ENCODE measurements at places on chromosomes 1 and 21. TPM values are rescaled to one million over a fixed set of nuclear protein-coding genes. Genes with fewer than 3 reads are reported as not detected.

Gene PERM1
- 0.32 TPM for total RNA-seq

Gene TIAM1
- total RNA-seq = 23.3 TPM

DNA sequence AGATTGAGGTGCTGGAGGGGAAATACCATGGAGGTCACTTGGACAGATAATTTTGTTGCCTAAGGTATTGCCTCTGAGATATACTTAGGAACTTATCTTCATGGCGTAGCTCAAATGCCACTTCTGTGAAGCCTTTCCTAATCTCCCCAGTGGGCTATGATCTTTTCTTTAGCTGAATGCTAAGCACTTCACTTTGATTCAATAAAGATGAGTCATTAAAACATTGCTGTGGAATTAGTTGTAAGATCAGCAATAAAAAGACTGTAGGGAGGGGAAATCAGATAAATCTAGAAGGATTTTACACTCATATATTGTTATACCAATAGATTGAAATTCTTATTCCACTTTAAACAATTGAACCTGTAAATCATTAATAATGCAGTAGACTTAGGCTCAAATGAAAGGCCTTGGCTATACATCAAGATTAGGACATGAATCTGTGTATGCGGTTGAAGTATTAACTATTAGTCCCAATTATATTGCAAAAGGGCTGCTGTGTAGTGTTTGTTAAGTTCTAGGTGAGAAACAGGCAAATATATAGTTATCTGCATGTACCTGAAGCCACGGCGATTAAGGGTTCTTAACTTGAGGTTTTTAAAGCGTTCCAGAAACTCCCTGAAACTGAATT, 19.2 kb upstream of the MAGOH start:
- no peak for DNase-seq

- peak; percentile 91 for DNase-seq
These were observed 246.5 kb upstream of the USP25 start for GRCh38 chr21:15483138-15483780.

GRCh38 chr21:38386967-38387366, 111.3 kb downstream of the ERG start:
- DNase-seq = no peak

- DNase-seq = no peak
These were observed 51.9 kb downstream of the IER5 start for GRCh38 chr1:181140398-181140797.

DNA sequence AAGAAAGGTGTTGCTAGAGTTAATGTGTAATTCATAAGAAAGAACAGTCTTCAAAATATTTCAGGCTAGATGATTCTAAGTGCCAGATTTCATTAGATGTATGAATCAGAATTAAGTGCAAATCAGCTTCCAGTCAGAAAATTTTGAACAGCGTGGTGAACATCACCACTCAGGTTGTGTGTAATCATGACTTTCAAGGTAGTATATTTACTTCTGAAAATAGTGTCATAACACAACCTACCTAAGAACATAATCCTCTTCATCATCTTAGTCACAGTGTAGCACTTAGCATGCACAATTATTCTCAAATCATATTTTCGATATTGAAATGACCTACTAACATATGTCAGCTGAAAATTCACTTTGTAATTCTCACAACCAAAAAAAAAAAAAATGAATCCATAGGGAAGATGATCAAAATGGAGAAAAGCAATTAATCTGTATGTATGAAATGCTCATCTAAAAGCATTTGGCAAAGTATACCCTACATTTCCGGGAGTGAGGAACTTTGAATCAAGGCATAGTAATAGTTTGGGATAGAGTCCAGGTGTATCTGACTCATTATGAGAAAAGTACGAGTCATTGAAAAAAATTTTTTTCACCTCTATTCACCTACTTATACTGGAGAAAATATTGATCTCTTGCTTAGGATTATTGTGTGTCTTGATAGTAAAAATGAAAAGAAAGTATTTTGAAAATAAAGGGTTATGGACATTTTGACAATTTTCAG, 221.8 kb upstream of the CHRM3 start:
- no peak for DNase-seq

- DNase-seq = no peak
These were observed 458.2 kb downstream of the ADGRL2 start for GRCh38 chr1:82258887-82259286.

GRCh38 chr21:33019885-33020557, 5.7 kb upstream of the OLIG2 start:
- DNase-seq = peak; percentile 55

- no peak for DNase-seq
These were observed 201.0 kb upstream of the PTBP2 start for GRCh38 chr1:96520579-96520947.

- DNase-seq = no peak
These were observed 77.5 kb downstream of the OMA1 start for GRCh38 chr1:58469016-58469415.

- DNase-seq = no peak
These were observed 56.5 kb downstream of the TRIM33 start for GRCh38 chr1:114454539-114454938.
